ENCODE measurements at places on chromosomes 4 and X.

- DNase-seq: peak; percentile 82
Measured at GRCh38 chr4:7043284-7044136, at the start of gene TADA2B. Gene TADA2B (plus strand): TSS chr4:7043372. CDS start chr4:7043580, 208 bp downstream.

DNA sequence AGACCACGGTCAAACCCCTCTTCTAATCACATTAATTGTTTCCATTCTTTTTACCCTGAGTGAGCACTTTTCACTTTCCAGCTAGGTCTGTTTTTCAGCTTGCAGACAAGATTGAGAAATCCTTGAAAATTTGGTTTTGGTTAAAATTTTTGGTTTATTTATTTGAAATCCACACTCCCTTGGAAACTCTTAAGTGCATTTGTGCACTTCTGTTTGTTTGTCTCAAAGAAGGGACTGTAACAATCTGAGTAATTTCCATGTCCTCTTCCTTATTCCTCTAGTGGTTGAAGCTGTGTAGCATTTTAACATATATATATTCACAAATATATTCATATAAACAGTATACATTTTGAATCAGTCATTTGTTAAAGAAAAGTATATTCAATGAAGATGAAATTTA lies 333.3 kb downstream of the ANK2 start:
- DNase-seq: no peak

DNA sequence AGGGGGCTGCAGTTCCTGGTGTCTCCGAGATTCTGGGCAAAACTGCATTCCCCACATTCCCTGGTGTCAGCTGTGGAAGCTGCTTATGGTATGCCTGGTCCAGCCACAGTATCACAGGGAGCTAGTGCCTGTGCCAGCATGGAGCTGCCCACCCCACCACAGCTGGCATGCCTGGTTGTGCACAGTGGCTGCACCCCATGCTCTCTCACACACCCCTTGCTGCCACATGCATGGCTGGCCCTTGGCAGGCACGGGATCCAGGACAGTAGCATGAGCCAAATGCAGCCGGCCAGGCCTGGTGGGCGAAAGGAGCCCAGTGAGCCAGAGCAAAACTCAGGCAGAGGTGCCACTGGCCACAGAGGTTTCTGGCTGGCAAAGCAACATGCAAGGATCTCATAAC lies 418.0 kb upstream of the SPOCK3 start:
- no peak for DNase-seq

GRCh38 chrX:153766871-153767673 lies 3.0 kb downstream of the PLXNB3 start:
- peak; percentile 62 for DNase-seq

DNA sequence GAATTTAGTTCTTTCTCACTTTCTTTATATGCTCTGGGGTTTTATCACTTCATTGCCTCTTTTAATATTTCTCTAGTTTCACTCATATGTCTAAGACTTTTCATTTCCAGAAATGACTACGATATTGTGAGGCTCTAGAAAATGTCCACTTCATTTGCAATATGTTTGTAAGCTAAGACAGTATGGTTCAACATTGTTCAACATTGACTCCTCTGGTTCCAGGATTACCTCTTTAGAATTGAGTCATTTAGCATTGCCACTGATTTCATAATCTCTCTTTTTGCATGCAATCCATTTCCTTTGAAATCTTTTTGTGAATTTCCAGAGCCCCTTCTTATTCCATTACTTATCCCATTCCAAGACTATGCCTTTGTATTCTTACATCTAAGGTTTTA lies 32.3 kb downstream of the BBS12 start:
- no peak for DNase-seq

GRCh38 chrX:74535408-74536151 lies 78.8 kb downstream of the RLIM start:
- peak; percentile 90 for DNase-seq

DNA sequence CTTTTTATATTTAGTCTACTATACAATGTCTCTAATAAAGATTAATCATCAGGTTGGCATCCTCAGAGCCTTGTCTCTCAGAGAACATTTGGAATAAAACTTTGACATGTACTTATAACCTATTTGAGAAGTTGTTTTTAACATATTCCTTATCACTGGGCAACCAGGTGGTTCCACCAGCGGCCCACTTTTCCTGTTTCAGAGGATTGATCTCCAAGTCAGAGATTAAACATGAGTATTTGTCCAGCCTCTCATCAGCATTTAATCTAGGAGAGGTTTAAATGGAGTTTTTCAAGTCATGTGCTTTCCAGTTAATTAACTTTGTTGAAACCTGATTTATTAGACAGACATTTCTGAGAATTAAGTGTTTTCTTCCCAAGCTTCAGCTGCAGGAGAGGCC lies 345.5 kb downstream of the GRXCR1 start:
- DNase-seq: no peak

- DNase-seq: no peak
Measured at GRCh38 chr4:23234716-23235115, 542.0 kb downstream of the GBA3 start.

GRCh38 chrX:20974326-20974725 lies 399.9 kb upstream of the CNKSR2 start:
- DNase-seq: no peak

GRCh38 chr4:89245459-89245858 lies 62.1 kb downstream of the GPRIN3 start:
- no peak for DNase-seq

- DNase-seq: peak; percentile 56
Measured at GRCh38 chr4:107034091-107034995, 1.8 kb downstream of the DKK2 start.

- no peak for DNase-seq
Measured at GRCh38 chrX:23201706-23202105, 132.9 kb upstream of the PTCHD1 start.

GRCh38 chr4:149306537-149306936 lies 509.1 kb downstream of the IQCM start:
- DNase-seq: no peak

GRCh38 chrX:135089126-135089525 lies 31.2 kb downstream of the ETDB start:
- DNase-seq: no peak

GRCh38 chrX:135973025-135973547 lies 702 bp downstream of the MMGT1 start:
- no peak for DNase-seq

DNA sequence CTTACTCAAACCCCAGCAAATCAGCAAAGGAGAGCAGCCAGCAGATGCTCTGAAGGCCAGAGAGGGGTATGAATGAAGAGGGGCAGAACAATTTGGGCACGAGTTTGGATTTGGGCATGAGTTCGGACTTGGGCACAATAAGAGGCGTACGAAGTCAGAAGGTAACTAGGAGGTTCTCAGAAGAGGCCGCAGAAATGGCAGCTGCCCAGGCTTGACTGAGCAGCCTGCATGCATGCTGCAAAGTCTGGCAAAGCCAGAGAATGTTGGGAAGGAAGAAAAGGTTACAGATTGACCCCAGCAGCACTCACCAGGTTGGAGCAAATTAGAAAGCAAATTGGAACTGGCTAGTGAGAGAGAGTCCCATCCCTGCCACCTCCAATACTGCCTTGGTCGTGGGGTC lies 15.2 kb downstream of the CCDC149 start:
- no peak for DNase-seq

- no peak for DNase-seq
Measured at GRCh38 chrX:53486285-53486684, 52.1 kb upstream of the HSD17B10 start.

GRCh38 chr4:162586266-162586665 lies 422.5 kb upstream of the FSTL5 start:
- no peak for DNase-seq

DNA sequence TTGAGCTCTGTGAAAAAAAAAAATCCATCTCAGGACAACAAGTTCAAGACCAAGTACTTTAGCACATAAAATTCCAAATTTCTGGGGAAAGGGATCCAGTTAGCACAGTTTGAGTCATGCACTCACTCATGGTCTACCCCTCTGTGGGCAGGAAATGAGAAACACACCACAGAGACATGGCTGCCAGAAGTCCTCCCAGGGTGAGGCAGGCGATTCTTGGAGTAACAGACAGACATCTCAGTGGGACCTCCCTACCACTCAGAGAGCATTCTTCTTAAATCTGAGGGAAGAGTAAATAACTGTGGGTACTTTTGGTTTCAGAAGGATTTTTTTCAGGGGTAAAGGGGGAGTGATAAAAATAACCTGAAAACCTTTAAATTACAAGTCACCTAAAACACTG lies 14.1 kb downstream of the CXCL1 start:
- no peak for DNase-seq

DNA sequence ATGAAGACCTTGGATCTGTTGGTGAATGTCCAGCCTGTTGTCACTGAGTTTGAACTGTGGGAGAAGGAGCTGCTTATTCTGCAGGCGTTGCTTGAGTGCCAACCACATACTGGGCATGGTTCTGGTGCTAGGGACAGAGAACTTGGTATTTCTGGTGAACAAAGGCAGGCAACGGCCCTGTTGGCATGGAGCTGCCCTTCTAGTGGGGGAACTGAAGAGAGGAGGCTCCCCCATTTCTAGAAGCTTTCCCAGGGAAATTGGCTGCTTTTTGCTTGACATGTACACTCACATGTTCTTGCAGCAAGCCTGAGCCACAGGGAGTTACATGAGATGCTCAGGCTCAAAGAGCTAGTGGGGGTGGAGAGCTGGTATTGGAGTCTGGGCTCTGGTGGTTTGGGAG lies 8.9 kb upstream of the CD38 start:
- no peak for DNase-seq

DNA sequence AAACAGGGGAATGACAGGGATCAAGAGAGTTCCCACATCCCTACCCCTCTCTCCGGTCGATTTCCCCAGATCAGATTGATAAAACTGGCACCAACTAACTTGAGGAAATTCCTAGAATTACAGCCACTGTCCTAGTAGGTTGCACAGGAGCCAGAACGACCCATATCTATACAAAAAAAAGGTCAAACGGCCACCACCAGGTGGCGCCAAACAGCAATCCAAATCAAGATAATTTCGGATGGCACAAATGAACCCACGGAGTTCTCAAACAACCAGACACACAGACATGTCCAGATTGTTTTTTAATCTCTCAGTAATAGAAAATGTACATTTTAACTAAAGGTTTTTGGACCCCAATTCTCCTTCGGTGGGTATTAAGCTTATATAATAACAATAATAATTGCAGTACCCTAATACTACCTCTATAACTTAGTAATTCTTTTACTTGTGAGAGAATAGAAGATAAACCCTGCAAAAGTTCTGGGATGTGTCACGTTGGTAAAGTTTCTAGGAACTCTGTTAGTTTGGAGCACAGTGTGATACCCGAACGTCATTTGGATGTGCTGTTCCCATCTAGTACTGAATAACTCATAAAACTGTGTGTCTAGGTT lies 212.6 kb downstream of the SPOCK3 start:
- DNase-seq: peak; percentile 86

DNA sequence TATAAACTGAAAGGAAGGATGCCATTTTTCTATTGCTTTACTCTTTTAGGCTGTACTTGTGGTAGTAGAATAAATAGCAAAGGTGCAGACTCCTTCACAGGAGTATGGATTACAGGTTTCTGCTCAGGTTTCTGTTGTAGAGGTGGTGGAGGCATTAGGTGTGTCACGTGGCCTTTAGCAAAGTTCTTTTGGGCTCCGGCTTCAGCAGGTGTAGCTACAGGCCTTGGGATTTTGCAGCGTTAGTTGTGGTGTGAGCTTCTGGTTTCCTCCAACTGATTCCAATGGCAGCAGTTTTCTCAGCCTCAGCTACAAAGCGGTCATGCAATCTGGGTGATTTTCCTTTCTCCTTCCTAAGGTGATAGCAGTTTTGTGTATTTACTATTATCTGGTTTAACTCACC lies 255.8 kb upstream of the GK2 start:
- no peak for DNase-seq

- no peak for DNase-seq
Measured at GRCh38 chr4:25481648-25482047, 104.6 kb downstream of the ANAPC4 start.

DNA sequence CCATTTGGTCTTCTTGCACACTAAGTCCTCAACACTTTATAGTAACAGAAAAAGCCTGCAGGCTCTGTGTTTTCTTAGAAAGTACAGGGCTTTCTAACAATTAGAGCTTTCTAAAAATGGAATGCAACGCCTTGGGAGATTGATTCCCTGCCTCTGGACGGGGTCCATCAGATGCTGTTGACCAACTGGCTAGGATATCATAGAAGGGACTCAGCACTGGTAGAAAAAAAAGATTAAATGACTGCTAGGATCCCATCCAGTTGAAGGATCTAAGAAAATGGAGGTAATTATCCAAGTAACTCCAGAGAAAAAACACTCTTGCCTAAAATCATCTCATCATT lies 39.5 kb downstream of the USP46 start:
- no peak for DNase-seq

GRCh38 chr4:24763631-24764297 lies 31.6 kb upstream of the SOD3 start:
- peak; percentile 43 for DNase-seq

- DNase-seq: peak; percentile 58
Measured at GRCh38 chrX:153400146-153401132, 711 bp downstream of the PNMA6E start.

GRCh38 chr4:98521486-98521885 lies 136.9 kb downstream of the TSPAN5 start:
- DNase-seq: no peak

Measured in right cardiac atrium (tissue), 5 donors.